ENCODE measurements at places on chromosomes 6 and 20. TPM values are rescaled to one million over a fixed set of nuclear protein-coding genes. Genes with fewer than 3 reads are reported as not detected.

SULF2 gene
- 22.7 TPM for total RNA-seq

CPNE5 gene
- total RNA-seq = 0.11 TPM

CTCFL gene
- not detected for total RNA-seq

OR5V1 gene
- total RNA-seq = not detected

GLP1R gene
- not detected for total RNA-seq

PRKN gene
- total RNA-seq = 0.10 TPM

SAMD5 gene
- total RNA-seq = 0.85 TPM

NOTCH4 gene
- total RNA-seq = 0.61 TPM

FAM83D gene
- 61.6 TPM for total RNA-seq

DLGAP4 gene
- total RNA-seq = 71.1 TPM

SLC22A3 gene
- total RNA-seq = 35.7 TPM

LGSN gene
- 3.5 TPM for total RNA-seq

COL9A3 gene
- total RNA-seq = 0.58 TPM

PRDM13 gene
- total RNA-seq = 1.1 TPM

POM121L2 gene
- total RNA-seq = not detected

JAG1 gene
- total RNA-seq = 50.9 TPM

FRMD1 gene
- total RNA-seq = 0.02 TPM

LKAAEAR1 gene
- total RNA-seq = 1.5 TPM

CTAGE9 gene
- total RNA-seq = not detected

ORC3 gene
- total RNA-seq = 16.8 TPM

MUC21 gene
- not detected for total RNA-seq

POLR3F gene
- total RNA-seq = 16.8 TPM

CAGE1 gene
- total RNA-seq = not detected

MDN1 gene
- 10.4 TPM for total RNA-seq

MMP24 gene
- total RNA-seq = 18.7 TPM

MYCT1 gene
- 0.06 TPM for total RNA-seq

COL12A1 gene
- total RNA-seq = 5.2 TPM

VWA7 gene
- 1.2 TPM for total RNA-seq

ARHGAP18 gene
- total RNA-seq = 5.2 TPM

RAET1L gene
- 0.25 TPM for total RNA-seq

HLA-DQB1 gene
- total RNA-seq = not detected

NANP gene
- total RNA-seq = 8.0 TPM

BPIFB2 gene
- total RNA-seq = not detected

OR2B6 gene
- total RNA-seq = 0.15 TPM

SLC17A3 gene
- 1.4 TPM for total RNA-seq

APCDD1L gene
- 0.06 TPM for total RNA-seq

SRMS gene
- total RNA-seq = not detected

LPA gene
- 0.02 TPM for total RNA-seq

PAK5 gene
- not detected for total RNA-seq

LST1 gene
- 0.37 TPM for total RNA-seq

KIF6 gene
- 0.48 TPM for total RNA-seq

TPX2 gene
- total RNA-seq = 117 TPM

NR2E1 gene
- total RNA-seq = 0.09 TPM

TFAP2B gene
- total RNA-seq = not detected

ANKS1A gene
- 5.9 TPM for total RNA-seq

IGF2R gene
- 32.3 TPM for total RNA-seq

ULBP1 gene
- total RNA-seq = 0.97 TPM

OPRM1 gene
- not detected for total RNA-seq

HLA-DRA gene
- not detected for total RNA-seq

EPHA7 gene
- total RNA-seq = 0.08 TPM

SLC12A5 gene
- total RNA-seq = 11.6 TPM

GFOD1 gene
- 1.8 TPM for total RNA-seq
